Left renal pelvis (tissue), 4 donors: ENCODE measurements at places on chromosomes 6 and 20. TPM values are rescaled to one million over a fixed set of nuclear protein-coding genes. Genes with fewer than 3 reads are reported as not detected.

Gene WFDC5
- not detected for polyA plus RNA-seq

Gene HRH3
- 0.37 TPM for polyA plus RNA-seq

Gene BTBD3
- 81.5 TPM for polyA plus RNA-seq

Gene PCMTD2
- polyA plus RNA-seq, result 149 TPM

Gene KCNK16
- polyA plus RNA-seq, result not detected

Gene CEP57L1
- polyA plus RNA-seq, result 24.6 TPM

- no peak for DNase-seq
Observed at GRCh38 chr6:170179616-170180324, 111.1 kb downstream of the DLL1 start.

- DNase-seq, result no peak
Observed at GRCh38 chr20:53582574-53583351, 10.9 kb downstream of the ZNF217 start.

- DNase-seq, result no peak
Observed at GRCh38 chr6:107192830-107193229, 77.5 kb upstream of the BEND3 start.

DNA sequence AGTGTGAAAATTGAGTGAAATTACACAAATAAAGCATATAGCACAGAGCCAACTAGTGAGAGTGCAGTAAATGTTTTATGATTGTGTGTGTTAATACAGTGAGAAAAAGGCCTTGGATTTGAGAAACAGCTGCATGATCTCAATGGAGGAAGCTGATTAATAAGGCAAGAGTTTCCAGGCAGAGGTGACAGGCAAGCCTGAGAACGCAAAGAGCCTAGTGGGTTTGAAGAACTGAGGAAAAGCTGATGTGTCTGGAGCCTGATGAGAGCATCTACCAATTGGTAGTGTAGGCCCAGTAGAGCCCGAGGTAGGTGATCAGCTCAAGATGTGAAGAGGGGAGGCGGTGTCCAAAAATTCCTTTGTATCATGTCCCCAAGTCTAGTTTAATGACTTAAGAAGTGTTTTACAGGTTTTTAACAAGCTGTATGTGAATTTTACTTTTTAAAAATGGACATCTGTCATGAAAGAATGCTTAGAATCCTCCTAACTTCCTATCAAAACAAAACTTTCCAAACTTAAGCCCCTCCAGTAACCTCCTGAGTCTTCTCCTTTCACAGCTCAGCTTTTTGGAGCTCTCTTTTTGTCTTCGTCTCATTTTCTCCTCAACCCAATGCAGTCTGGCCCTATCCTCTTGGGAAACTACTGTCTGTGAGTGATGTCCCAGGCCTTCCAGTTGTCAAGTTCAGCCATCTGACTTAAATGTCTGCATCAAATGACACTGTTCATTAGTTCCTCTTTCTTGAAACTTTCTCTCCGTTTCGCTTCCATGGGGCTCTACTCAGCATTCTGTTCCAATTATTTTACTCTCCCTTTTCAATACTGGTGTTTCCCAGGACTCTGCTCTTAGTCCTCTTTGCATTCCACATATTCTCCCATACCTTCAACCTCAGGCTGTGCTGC, 1.2 kb downstream of the CDC40 start:
- no peak for DNase-seq

DNA sequence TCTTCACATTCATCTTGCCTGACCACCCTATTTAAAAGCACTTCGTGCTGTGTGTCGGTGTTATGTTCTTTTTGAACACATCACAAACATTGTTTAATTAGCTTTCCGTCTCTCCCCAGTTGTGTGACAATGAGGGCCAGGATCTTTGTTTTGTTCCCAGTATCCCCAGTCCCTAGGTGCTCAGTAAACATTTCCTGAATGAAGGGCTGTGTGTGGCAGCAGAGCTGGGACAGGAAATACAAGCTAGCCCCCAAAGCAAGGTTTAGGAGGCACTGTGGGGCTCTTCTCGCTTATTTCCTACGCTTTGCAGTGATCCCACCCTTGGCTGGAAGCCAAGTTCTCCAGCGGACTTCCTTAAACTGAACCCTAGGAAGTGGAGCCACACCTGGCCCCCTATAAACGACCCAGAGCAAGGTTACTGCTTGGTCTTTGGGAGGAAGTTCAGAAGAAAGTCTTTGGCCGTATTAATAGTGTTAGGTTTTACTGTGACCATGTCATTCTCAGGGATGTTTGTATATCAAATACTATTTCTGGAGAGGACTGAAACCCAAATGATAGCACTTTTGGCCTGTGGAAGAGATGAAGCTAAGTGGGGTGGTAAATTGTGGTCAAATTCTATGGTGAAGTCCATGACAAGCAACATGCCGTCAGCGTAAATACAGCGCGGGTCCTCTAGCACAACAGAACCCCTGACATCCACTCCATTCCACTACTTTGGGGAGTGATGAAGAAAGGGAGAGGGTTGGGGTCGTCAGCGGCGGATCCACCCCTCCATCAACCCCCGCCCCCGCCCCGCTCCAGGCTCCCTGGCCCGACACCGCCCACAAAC, 570 bp upstream of the FANCE start:
- no peak for DNase-seq

DNA sequence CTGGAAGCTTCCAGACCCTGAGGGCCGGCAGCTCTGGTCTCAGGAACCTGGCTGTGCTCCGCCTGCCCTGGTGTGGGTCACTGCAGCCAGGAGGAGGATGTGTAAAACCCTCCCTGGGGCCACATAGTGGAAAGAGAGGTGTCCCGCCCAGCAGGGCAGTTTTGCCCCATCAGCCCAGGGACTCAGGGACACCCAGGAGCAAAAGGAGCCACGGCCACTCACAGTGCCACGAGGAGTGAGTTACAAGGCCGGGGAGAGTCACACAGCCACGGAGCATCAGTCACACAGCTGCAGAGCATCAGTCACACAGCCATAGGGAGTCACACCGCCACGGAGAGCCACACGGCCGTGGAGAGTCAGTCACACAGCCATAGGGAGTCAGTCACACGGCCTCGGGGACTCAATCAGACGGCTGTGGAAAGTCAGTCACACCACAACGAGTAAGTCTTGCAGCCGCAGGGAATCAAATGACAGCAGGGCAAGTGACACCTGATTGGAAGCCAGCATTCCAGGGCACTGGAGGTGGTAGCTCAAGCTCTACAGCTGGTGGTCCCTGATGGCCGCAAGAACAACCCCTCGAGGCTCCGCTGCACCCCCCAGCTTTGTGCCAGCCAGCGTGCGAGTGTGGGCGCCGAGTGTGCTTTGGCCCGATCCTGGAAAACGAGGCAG, 60.9 kb downstream of the DLL1 start:
- no peak for DNase-seq
